ENCODE measurements at places on chromosomes 5 and 9.

- DNase-seq: no peak
Measured at GRCh38 chr9:72351538-72352453, 13.2 kb downstream of the ZFAND5 start.

- DNase-seq: no peak
Measured at GRCh38 chr5:174022384-174023095, 23.0 kb upstream of the NSG2 start.

DNA sequence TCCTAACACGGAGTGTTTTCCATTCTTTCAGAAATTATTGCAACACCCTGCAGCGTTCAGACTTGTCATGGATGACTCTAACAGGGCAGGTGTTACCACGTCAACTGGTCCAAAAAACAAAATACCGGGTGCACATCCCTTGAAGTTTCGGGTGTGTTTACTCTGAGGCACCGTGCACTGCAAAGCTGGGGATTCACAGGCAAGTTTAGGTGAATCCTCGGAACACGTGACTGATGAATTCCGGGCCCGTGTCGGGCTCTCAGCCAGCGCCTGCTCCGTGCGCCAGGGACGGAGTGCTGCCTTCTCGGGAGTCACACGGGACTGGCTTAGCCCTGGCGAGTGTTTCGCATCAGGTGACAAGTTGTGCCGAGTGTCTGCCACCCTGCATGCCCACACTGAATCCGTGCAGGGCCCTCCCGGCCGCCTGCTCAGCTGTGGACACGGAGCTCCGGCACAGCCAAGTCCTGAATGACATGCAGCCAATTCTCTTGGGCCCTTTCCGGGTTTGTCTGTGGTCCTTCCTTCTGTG lies 66.0 kb upstream of the IRX4 start:
- DNase-seq: no peak

- no peak for DNase-seq
Measured at GRCh38 chr5:115723220-115723619, 93.2 kb downstream of the CDO1 start.

- no peak for DNase-seq
Measured at GRCh38 chr5:1657161-1657741, 133.5 kb upstream of the LPCAT1 start.

Data from urothelium cell line (cell line).